ENCODE measurements at places on chromosomes 11 and 22.
A peak's percentile ranks its signal among the peaks of the same experiment; 100 is the strongest.

- peak; percentile 67 for DNase-seq
These were observed 629 bp downstream of the ATP5MG start for GRCh38 chr11:118401880-118402590.

GRCh38 chr11:84588131-84588829, 1038.9 kb downstream of the DLG2 start:
- DNase-seq: no peak

- DNase-seq: no peak
These were observed 8.4 kb downstream of the SLCO2B1 start for GRCh38 chr11:75159151-75159953.

- DNase-seq: no peak
These were observed 4.4 kb downstream of the DTX4 start for GRCh38 chr11:59176330-59176729.

GRCh38 chr22:36809351-36809750, 7.5 kb downstream of the PVALB start:
- DNase-seq: no peak

DNA sequence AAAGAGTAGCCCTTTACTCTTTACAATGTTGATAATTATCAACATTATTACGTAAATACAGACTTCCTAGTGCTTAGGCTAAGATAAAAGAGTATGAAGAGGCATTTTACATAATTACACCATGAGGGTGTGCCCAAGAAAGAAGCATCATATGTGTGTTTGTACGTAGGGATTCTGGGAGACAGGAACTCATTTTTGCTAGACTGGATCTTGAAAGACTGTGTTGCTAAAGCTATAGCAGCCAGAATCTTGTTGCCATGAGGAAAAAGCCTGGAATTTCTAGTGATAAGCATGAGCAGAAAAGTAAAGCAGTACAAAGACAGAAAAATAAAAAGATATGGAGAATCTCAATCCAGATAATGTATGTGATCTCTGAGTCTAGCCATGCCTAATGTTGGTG, 72.1 kb downstream of the JRKL start:
- no peak for DNase-seq

GRCh38 chr22:42461511-42461910, 29.3 kb upstream of the NFAM1 start:
- DNase-seq: no peak

- DNase-seq: no peak
These were observed 112.0 kb upstream of the OR5AK2 start for GRCh38 chr11:56876621-56877275.

GRCh38 chr22:26922806-26923205, 265.4 kb downstream of the MIAT start:
- no peak for DNase-seq

DNA sequence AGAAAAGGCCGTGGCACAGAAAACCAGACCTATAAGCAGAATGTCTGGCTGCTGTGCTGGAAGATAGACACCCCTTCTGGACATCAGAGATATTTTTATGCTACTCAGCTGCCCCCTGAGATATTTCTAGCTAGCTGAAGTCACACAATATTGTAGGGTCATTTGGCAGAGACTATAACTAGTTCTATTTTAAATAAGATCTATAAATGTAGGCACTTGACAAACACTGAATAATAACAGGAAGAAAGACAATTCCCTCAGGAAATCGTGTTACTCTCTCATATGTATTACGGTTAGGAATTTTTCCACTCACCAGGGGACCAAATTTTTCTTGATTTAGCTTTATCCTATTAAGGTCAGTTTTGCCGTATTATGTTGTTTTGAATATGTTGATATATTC, 845.4 kb downstream of the OPCML start:
- DNase-seq: peak; percentile 4

DNA sequence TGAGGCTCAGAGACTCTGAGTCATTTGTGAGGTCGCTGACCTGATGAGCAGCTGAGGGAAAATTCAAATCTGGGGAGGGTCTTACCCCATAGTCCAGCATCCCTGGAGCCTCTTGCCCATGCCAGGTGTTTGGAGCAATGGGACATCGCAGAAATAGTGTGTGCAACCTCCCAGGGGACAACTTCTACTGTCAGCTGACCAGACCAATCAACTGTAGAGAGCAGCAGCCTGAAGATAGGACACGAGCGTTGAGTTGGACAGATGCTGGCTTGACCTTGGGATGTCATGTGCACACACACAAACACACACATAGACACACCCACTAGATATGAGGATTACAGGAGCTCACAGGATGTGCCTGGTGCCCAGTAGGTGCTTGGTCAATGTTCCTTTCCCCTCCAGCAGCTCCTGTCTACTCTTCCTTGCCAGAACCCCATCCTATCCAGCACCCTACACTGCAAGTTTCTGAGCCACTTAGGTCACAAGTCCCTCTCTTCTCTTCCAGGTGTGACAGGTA, 59.1 kb upstream of the MPEG1 start:
- DNase-seq: no peak

- no peak for DNase-seq
These were observed 96.3 kb downstream of the C11orf65 start for GRCh38 chr11:108370990-108371389.

DNA sequence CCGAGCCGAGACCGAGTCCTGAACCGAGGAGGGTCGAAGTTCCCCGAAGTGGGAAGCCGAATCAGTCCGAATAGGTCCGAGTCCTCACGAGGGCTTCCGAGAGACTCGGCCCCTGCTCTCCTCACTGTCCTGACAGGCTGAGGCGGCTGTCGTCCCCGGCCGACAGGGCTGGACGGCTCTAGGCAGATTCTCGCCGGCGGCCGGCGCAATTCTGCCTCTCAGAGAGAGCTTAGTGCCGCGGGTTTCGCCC, 191 bp upstream of the DEAF1 start:
- no peak for DNase-seq

GRCh38 chr11:71176812-71177211, 75.6 kb downstream of the SHANK2 start:
- DNase-seq: no peak

DNA sequence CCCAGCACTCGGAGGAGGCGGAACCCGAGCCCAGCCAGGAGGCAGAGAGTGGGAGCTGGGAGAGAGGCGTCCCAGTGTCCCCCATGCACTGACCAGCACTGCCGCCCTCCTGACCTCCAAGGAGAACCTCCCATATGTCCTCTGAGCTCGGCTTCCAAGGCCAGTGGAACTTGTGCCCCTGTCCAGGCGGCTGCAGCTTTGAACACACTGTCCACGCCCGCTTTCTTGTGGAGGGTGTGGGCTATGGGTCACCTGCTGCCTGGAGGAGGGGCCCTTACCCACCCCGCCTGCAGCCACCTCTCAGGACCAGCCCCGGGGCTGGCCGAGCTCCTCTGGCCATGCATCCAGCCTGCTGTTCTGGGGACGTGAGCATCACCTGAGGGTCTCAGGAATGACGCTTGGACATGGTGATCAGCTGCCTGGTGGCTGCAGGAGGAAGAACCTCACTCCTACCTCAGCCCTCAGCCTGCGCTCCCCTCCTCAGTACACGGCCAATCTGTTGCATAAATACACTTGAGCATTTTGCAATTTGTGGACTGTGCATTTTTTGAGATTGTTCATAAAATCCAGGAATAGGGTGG, 22.2 kb upstream of the MUC5B start:
- DNase-seq: no peak

All from AG04449 (cell line).